ENCODE measurements at places on chromosomes 5 and 9.

- DNase-seq = no peak
These were observed 143.2 kb downstream of the RMI1 start for GRCh38 chr9:84123648-84124406.

GRCh38 chr9:114002986-114003350, 75.1 kb downstream of the AMBP start:
- no peak for DNase-seq

DNA sequence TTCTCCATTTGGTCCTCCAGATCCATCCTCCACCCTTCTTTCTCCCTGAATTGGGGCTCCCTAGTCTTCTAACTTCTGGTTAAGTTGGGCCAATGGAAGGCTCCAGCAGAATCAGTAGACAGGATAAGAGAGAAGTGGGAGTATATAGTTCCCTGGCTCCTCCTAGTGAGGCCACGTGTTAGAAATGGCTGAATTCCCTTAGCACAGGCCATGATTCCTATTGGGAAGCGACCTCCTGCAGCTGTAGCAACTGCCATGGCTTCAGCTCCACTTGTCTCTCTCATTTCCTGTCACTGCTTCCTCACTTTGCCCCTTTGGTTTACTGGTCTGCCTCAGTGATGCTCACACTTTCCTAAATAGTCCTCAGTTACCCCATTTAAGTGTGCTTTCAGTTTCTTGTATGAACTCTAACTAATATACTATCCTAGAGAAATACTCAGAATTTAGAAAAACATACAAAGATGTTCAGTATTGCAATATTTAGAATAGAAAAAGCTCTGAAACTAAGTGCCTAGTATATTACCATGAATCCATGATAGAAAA, 104.8 kb upstream of the SMARCA2 start:
- no peak for DNase-seq

DNA sequence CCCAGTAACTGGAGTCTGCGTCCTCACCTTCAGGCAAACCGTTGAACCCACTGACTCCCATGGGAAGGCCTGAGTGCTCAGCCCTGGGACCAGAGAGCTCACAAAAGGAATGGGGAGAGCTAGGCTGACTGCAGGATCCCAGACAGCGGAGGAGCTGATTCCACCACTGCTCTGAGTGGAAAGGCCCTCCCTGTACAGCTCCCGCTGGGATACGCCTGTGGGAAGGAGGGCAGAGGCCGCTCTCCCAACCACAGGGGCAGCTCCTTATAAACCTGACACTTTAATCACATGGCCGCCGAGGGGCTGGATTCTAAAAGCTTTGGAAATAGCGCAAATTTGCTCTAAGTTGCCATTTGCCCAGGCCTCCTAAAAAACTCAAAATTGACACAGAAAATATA, 37.1 kb downstream of the DBH start:
- DNase-seq = no peak

All from stimulated activated CD4-positive, alpha-beta T cell treated with anti-CD3 and anti-CD28 coated beads, Interleukin-1b, Interleukin-23, amount 100 ng/mL, for 4 hours (primary cell).